ENCODE measurements at places on chromosomes 5 and 9.

DNA sequence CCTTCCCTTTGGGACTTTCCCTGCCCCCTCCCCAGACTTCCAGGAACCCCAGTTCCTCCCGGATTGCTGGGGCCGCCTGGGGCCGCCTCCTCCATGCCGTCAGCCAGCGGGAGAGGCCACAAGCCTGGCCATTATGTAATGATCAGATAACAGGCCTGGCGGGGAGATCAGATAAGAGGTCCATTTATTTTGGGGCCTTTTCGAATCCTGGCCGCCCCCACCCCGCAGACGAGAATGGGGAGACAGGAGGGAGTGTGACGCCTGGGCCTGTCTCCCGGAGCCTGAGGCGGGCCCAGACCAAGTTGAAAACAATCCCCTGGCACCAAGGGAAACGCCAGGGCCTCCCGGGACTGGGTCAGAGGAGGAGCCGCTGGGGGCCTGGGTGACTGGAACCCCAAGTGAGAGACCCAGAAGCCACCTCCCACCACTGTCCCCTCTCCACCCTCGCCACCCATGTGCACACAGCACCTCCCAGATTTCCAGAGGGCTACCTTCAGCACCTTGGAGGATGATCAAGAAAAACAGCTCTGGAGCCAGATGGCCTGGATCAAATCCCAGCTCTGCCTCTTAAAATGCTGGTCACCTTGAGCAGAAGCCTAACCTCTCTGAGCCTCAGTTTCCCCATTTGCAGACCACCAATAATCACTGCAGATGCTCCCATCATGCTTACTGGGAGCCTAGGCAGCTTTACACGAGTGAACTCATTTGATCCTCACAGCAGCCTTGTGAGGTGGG, 7.8 kb downstream of the ENG start:
- no peak for DNase-seq

- DNase-seq, result no peak
These were observed 533.4 kb downstream of the PTPRD start for GRCh38 chr9:10079284-10079964.

DNA sequence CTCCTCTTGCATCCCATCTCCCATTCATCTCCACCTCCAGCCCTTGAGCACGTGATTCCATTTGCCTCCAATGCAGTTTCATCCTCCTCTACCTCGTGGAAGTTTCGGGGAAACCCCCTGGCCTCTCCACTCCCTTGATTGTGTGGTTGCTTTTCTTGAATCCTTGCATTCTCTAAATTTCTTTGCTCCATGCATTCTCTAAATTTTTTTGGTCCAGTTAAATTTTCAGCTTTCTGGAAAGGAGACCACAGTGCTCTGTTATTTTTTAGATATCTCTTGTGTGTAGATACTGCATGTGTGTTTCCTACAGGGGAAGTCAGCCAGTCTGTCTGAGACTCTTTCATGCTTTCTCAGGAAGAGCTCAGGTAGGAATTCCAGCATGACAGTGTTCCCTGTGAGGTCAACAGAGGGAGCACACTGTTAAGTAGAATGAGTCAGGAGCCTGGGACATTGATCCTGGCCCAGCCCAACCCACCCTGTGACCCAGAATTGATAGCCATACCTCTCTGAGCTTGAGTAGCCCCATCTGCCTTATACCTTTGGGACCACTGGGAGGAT, 52.8 kb downstream of the AMBP start:
- DNase-seq, result no peak

GRCh38 chr5:77139001-77139400, 51.9 kb upstream of the ZBED3 start:
- DNase-seq, result no peak
